ENCODE measurements at places on chromosomes 16 and 17.

GRCh38 chr17:36703860-36704266 lies 102.5 kb downstream of the MRM1 start:
- DNase-seq = no peak

DNA sequence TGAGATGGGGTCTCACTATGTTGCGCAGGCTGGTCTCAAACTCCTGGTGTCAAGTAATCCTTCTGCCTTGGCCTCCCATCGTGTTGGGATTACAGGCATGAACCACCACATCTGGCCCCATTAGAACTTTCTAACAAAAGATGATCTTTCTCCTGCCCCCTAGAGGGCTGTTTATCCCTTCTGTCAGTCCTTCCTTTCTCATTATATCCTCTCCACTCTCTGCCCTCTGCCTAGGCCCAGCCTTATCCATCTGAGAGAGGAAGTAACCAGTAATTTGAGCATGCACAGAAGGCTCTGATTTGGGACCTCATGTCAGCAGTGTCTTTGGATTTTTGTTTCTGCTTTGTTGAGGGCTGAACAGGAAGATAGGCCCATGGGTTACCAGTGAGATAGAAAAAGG lies 4.4 kb upstream of the DHX40 start:
- DNase-seq = no peak

DNA sequence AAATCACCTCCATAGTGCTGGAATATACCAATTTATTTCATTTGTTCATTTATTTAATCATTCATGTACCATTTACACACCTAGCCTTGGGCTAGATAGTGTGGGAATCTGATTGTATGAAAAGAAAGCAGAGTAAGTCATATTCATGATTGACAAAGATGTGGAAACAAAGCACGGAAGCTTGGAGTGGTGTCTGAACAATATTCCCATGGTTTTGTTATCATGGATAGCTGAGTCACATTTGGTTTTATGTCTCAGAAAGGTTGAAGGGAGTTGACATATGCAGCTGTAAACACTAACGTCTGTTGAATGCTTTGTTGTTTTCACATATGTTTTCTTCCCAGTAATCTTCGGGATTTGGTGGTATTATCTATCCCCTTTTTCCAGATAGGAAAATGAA lies 76.6 kb downstream of the MAP2K4 start:
- DNase-seq = no peak

- no peak for DNase-seq
Measured at GRCh38 chr16:49644145-49644463, 211.8 kb downstream of the ZNF423 start.

GRCh38 chr16:72934636-72935403 lies 113.1 kb downstream of the ZFHX3 start:
- DNase-seq = no peak

GRCh38 chr16:71576971-71577370 lies at the start of gene TAT:
Gene TAT, minus strand, starts transcription at chr16:71577092. Its CDS starts 677 bp downstream, at chr16:71576415.
- no peak for DNase-seq

- no peak for DNase-seq
Measured at GRCh38 chr16:11032922-11033291, 88.5 kb downstream of the CLEC16A start.

DNA sequence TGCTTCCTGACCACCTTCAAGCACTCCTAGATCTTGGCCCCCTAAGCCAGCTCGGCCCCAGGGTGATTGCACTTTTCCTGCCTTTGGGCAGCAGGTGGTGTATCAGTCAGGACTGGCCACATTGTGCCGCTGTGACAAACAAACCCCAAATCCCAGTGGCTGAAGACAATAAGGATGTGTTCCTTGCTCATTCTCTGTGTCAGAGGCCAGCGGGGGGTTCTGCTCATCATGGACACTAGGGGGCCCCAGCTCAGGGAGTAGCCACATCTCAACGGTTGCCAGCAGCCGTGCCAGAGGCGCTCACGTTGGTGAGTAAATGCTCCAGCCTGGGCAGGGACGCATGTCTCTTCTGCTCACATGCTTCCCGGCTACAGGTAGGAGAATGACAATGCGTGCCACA lies 60.4 kb downstream of the ZDHHC7 start:
- DNase-seq = no peak

DNA sequence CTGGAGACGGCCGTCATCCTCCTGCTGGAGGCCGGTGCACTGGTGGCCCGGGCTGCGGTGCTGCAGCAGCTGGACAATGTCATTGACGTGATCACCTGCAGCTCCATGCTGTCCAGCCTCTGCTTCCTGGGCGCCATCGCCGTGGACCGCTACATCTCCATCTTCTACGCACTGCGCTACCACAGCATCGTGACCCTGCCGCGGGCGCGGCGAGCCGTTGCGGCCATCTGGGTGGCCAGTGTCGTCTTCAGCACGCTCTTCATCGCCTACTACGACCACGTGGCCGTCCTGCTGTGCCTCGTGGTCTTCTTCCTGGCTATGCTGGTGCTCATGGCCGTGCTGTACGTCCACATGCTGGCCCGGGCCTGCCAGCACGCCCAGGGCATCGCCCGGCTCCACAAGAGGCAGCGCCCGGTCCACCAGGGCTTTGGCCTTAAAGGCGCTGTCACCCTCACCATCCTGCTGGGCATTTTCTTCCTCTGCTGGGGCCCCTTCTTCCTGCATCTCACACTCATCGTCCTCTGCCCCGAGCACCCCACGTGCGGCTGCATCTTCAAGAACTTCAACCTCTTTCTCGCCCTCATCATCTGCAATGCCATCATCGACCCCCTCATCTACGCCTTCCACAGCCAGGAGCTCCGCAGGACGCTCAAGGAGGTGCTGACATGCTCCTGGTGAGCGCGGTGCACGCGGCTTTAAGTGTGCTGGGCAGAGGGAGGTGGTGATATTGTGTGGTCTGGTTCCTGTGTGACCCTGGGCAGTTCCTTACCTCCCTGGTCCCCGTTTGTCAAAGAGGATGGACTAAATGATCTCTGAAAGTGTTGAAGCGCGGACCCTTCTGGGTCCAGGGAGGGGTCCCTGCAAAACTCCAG lies 1.1 kb downstream of the MC1R start:
- DNase-seq = no peak

DNA sequence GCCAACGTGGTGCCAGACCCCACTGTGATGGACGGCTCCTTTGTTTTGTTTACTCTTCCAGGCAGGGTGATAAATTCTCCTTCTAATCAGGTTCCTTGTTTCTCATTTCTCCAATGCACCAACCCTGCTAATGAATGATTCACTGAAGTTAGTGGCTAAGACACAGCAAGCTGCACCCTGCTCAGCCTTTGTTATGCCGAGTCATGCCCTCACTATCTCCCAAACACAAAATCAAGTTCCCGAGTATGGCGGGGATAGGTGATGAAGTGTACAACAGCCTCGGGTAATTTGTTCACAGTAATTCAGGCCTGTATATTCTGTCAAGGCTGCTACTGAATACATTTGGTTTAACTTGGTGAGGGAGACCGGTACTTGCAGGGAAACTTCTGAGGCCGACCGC lies 83.8 kb upstream of the HS3ST4 start:
- DNase-seq = no peak

DNA sequence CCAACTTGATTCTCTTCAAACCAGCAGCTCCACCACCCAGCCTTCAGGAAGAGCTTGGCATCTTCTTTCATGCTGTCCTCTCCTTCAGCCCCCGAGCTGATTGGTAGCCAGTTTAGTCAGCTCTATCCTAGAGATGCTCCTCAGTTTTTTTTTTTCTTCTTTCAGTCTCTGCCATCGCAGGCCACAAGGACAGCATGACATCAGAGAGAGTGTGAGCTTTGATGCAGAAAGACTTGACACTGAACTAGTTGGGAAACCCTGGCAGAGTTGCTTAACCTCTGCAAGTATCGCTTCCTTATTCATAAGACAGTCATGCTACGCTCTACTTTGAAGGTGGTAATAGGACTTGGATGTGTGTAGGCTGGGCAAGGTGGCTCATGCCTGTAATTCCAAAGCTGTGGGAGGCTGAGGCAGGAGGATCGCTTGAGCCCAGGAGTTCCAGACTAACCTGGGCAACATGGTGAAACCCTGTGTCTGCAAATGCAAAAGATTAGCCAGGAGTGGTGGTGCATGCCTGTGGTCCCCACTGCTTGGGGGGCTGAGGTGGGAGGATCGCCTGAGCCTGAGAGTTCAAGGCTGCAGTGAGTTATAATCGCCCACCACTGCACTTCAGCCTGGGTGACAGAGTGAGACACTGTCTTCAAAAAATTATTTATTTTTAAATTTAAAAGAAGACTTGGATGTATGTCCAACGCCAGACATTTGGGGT lies 2.6 kb downstream of the CD300LB start:
- no peak for DNase-seq

DNA sequence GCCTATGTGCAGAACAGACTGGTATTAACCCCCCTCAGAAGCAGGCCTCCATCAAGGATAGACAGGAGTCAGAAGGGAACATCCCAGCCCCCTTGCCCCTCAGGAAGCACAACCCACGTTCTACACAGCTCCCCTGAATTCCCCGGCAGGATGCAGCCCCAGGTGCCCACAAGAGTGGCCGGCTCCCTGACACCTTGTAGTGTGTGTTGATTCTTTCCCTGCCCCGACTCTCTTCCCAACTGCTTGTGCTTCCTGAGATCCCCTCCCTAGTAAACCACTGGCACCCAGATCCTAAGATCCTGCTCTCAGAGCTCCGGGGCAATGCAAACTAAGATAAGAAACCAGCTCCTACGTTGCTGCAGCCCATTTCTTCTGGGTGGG lies 34.8 kb upstream of the LITAF start:
- DNase-seq = no peak

DNA sequence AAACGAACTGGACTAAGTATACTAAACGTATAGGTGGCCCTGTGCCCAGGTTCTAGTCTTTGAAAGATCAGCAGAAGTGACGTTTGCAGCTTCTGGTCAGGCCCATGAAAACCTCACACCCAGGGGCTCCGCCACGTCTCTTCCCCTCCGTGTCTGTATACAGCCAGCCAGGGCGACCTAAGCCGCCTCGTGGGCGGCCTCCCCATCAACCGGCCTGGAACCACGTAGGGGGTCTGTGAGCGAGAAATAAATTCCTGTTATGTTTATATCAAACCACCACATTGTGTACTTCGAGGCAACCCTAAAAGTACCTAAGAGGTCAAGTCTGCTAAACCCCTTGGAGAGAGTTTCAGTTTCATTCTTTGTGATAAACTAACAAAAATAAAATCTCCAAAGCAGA lies 6.8 kb downstream of the TK1 start:
- no peak for DNase-seq

GRCh38 chr16:74936902-74937560 lies 47.9 kb downstream of the WDR59 start:
- no peak for DNase-seq

- no peak for DNase-seq
Measured at GRCh38 chr16:66274335-66275110, 92.0 kb upstream of the CDH5 start.

- DNase-seq = no peak
Measured at GRCh38 chr17:66543526-66543925, 241.1 kb downstream of the PRKCA start.

DNA sequence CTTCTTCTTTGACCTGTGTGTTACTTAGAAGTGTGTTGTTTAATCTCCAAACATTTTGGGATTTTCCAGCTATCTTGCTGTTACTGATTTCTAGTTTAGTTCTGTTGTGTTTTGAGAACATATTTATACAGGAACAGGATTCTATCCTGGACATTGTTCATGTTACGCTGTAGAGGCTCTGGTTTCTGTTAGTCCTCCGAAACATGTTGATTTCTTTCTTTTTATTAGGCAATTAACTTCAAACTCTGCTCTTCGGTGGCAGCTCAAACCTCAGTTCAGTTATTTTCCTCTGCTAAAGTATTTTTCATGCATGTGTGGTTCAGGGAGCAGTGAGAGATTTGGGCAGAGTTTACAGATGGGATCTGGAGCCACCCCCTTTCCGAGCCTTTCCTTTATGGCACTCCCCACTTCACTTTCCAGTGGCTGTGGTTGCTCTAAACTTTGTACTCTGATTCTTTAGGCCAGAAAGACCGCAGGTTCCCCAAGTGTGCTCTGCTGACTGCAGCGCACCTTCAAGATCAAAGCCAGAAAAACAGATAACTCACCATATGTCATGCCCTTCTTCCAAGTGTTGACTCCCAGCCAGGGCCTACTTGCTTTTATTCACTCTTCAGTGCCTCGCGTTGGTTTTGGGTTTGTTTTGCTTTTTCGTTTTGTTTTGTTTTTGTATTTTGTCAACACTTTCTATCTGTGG lies 77.6 kb upstream of the KSR1 start:
- DNase-seq = no peak

GRCh38 chr17:77718669-77718961 lies 239.9 kb upstream of the TNRC6C start:
- DNase-seq = no peak

DNA sequence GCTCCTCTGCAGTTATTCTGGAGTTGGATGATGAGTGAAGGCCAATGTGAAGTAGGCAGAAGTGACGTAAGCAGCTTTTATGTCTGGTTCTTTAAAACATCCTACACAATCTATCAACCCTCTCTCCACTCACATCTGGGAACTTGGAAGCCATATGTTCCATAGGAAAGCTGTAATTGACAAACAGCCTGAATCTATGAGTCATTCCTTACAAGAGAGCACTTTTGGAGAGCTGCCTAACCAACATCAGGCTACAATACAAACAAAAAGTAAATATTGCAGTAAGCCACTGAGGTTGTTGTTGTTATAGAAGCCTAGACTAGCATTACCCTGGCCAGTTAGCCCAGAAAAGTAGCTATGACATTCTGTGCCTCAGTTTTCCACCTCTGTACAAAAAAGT lies 5.9 kb downstream of the CCL7 start:
- no peak for DNase-seq

DNA sequence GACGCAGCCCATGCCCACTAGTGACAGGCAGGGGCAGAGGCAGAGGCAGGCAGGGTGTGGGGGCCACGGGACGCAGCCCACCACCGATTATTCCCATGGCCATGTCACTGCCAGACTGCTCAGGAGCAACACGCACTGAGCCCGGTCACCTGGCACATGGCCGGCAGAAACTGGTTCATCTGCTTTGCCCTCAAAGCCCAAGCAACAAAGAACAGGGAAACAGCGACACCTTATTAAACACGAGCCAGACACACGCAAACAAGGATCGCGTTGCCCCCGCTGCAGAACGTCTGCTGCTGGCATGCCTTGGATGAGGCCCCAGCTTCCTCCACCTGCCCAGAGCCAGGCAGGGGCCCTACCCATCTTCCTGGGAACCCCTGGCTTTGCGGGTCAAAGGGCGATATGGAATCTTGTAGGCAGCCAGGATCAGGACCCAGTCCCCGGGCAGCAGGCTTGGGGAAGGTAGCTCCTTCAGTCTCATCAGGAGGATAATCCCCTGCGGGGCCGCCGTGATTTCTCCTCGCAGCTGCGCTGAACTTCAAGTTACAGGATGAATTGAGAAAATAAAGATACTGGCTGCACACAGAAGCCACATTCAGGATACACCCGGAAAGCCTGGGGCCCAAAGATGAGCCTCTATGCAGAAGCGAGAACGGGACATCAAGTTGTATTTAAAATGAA lies 4.8 kb downstream of the TBC1D16 start:
- no peak for DNase-seq

GRCh38 chr17:82703036-82703745 lies 4.7 kb upstream of the RAB40B start:
- no peak for DNase-seq
